Breast epithelium (tissue), 4 donors: ENCODE measurements at places on chromosomes 3 and 15. TPM values are rescaled to one million over a fixed set of nuclear protein-coding genes. Genes with fewer than 3 reads are reported as not detected.

DNA sequence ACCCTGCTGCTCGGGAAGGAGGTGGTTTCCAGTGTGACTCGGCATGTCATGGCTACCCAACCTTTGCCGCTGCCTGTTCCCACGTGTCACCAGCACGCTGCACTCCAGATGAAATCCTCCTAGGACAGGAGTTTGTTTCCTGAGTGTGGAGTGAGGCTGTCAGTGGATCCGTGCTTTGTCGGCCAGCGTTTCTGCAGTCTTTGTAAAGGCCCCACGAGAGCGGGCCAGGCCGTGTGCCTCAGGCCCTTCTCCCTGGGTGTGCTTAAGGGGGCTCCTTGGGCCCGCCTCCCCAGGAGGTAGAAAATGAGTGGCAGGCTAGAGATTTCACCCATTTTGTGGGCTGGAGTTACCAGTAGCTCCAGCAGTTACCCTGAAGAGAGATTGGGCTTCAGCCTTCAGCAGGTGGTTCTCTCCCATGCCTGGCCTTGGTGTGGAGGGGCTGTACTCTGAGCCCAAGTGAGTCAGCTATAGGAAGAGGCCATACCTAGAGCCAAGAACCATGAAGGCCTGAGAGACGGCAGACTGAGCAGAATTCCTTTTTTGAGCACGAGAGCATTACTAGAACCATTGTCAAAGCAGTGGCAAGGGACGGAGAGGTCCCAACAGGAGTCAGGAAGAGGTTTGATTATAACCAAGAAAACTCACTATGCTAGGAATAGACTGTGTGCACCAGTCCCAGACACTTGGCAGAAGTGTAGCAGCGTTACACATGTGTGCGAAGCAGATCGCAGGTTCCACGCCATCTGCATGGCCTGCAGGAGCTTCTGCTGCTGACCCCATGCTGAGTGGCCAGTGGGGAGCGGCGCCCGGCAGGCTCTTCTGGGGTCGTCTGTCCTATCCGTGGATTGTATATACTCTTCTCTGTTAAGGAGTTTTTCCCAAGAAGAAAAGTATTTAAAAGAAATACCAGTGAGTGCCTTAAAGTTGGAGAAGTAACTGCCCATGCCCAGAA lies 14.5 kb downstream of the MAP6D1 start:
- peaks cover 7% of the 10 kb centered on the region for H3K36me3 ChIP-seq
- no peak overlapping the region for H3K4me3 ChIP-seq
- H3K4me1 ChIP-seq, result no peaks in the 10 kb centered on the region
- DNase-seq, result no peak
- no peaks in the 10 kb centered on the region for H3K27me3 ChIP-seq
- no peak overlapping the region for H3K27ac ChIP-seq

DNA sequence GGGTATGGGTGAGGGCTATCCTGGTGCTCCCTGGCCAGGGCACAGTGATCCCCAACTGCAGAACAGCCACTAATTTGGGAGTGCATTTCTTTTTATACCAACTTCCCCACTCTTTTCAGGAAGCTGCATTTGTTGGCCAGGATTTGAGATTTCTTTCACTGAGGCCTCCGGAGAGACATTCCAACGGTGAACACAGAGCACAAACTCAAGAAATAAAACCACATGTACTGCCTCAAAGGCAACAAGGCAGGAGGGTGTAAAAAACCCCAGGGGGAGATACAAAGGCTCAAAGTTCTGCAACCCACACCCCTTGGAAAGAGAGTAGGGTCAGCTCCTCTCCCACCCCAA lies 65.3 kb downstream of the CPN2 start:
- no peaks in the 10 kb centered on the region for H3K4me1 ChIP-seq
- H3K4me3 ChIP-seq, result no peak overlapping the region
- DNase-seq, result no peak
- H3K36me3 ChIP-seq, result no peaks in the 10 kb centered on the region

GRCh38 chr3:25474052-25474451 lies 46.0 kb downstream of the RARB start:
- peaks cover 7% of the 10 kb centered on the region for H3K4me1 ChIP-seq
- H3K27me3 ChIP-seq, result no peaks in the 10 kb centered on the region
- H3K27ac ChIP-seq, result no peak overlapping the region
- no peak overlapping the region for H3K4me3 ChIP-seq
- DNase-seq, result no peak
- no peaks in the 10 kb centered on the region for H3K36me3 ChIP-seq

- H3K4me3 ChIP-seq, result no peak overlapping the region
- H3K4me1 ChIP-seq, result no peaks in the 10 kb centered on the region
- no peaks in the 10 kb centered on the region for H3K36me3 ChIP-seq
- H3K27ac ChIP-seq, result no peak overlapping the region
These were observed 10.6 kb downstream of the ZNF710 start for GRCh38 chr15:90011705-90012104.

DNA sequence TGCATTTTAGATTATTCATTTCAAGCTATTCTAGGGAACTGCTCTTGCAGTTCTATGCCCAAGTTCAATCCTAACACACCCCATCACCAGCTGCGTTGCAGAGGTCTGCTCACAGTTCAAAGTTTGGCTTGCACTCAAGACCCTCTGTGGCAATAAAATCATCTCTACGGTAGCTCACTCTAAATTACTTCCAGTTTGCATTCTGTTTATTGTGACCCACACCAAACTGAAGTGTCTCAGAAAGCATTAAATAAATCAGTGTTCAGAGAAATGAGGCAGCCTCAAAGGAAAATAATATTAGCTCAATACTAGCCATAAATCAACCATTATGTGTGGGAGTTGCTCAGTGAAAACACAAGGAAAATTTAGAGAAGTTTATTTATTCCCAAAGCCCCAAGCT lies 250.3 kb downstream of the MAGI1 start:
- no peaks in the 10 kb centered on the region for H3K36me3 ChIP-seq
- no peak overlapping the region for H3K4me3 ChIP-seq
- H3K27ac ChIP-seq, result no peak overlapping the region
- no peak for DNase-seq
- no peaks in the 10 kb centered on the region for H3K27me3 ChIP-seq

DNA sequence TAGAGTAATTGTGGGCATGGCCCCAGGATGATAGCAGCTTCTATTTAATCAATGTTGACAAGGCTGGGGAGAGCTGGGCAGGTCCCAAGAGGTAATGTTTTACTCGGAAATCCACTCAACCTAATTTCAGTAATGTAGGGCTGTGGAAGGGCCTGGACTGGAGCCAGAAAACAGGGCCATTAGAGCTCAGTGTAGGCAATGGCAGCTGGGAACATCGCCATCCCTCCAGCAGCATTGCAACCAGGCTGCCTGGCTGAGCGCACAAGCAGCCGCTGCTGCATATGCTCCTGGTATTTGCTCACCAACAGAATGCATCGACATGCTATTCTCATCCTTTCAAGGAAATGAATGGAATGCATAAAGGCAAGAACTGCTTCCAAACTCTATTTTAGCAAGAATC lies 90.0 kb downstream of the GAP43 start:
- H3K4me1 ChIP-seq, result no peaks in the 10 kb centered on the region
- H3K36me3 ChIP-seq, result no peaks in the 10 kb centered on the region
- H3K27me3 ChIP-seq, result no peaks in the 10 kb centered on the region
- no peak overlapping the region for H3K27ac ChIP-seq
- no peak for DNase-seq
- H3K4me3 ChIP-seq, result no peak overlapping the region

DNA sequence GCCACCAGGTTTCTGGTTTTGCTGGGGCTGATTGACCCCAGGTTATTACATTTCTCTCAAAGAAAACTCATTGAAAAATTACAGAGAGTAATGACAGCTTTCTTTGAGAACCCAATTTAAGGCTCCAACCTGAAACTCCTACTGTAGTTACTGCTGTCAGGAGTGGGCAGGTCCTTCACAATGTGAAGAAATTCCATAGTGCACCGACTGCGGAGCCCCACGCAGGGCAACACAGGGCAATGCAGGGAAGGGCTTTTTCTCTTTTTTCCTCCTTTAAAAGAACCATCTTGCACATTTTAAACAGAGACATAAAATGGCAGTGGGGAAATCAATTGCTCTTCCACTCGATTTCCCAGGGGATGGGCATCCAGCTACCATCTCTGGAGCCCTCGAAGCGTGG lies 74.3 kb downstream of the NUP210 start:
- no peaks in the 10 kb centered on the region for H3K36me3 ChIP-seq
- no peak for DNase-seq
- H3K4me1 ChIP-seq, result no peaks in the 10 kb centered on the region
- no peak overlapping the region for H3K27ac ChIP-seq
- no peak overlapping the region for H3K4me3 ChIP-seq

- peak; percentile 50 for DNase-seq
- H3K27me3 ChIP-seq, result no peaks in the 10 kb centered on the region
- peak overlapping the region; percentile 61 for H3K27ac ChIP-seq
- no peaks in the 10 kb centered on the region for H3K4me1 ChIP-seq
- no peak overlapping the region for H3K4me3 ChIP-seq
These were observed 333.4 kb downstream of the THSD4 start for GRCh38 chr15:71448688-71449114.

DNA sequence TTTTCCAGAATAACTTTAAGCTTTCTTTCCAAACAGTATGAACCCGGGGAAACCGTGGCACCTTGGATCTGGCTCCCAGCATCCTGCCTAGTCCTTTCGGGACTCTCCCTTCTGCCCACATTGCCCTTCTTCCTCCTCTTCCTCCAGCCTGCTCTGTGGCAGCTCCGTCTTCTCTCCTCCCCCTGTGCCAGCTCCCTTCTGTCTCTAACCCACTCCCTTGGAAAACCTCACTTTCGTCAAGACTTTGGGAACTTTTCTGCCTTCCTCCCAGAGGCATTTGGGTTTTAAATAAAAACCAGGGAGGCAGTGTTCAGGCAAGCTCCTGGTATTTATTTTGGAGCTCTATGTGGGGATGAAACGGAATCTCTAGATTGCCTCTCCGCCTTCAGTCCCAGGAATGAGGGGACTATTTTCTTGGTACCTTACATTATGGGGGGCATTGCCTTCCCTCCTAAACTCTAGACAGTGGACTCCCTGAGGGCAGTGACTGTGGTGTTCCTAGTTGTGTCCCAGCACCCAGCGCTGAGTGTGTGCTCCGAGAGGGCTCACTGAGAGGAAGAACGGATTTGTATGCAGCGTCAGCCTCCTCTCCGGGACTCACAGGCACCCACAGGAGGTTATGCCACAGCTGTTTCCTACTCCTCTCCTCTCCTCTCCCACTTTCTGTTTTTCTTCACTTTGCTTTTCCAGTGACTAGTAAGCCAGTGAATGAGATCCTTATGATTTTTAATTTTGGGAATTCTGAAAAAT lies 105.4 kb upstream of the MRPS22 start:
- DNase-seq, result no peak
- no peak overlapping the region for H3K27ac ChIP-seq
- H3K4me1 ChIP-seq, result no peaks in the 10 kb centered on the region
- no peak overlapping the region for H3K4me3 ChIP-seq

GRCh38 chr3:95751509-95751908 lies 1062.9 kb upstream of the EPHA6 start:
- no peaks in the 10 kb centered on the region for H3K27me3 ChIP-seq
- H3K4me3 ChIP-seq, result no peak overlapping the region
- DNase-seq, result no peak
- H3K27ac ChIP-seq, result no peak overlapping the region
- H3K36me3 ChIP-seq, result no peaks in the 10 kb centered on the region

DNA sequence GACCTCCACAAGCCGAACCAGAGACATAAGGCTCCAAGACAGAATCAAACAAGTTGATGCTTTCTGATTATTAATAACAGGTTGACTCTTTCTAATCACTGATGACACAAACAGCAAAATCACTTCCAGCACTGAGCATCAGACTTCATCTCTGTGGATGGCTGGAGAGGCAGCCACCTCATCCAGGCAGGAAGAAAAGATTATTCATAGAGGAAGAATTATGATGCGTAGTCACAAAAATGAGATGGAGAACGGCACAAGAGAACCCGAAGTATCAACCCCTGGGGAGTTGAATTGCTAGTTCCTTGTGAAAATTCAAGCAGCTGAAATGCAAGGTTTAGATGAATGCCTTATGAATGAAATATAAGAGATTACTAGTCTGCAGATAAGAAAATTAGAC lies 49.9 kb upstream of the LMCD1 start:
- DNase-seq, result no peak
- H3K4me1 ChIP-seq, result no peaks in the 10 kb centered on the region
- H3K4me3 ChIP-seq, result no peak overlapping the region
- H3K36me3 ChIP-seq, result no peaks in the 10 kb centered on the region

DNA sequence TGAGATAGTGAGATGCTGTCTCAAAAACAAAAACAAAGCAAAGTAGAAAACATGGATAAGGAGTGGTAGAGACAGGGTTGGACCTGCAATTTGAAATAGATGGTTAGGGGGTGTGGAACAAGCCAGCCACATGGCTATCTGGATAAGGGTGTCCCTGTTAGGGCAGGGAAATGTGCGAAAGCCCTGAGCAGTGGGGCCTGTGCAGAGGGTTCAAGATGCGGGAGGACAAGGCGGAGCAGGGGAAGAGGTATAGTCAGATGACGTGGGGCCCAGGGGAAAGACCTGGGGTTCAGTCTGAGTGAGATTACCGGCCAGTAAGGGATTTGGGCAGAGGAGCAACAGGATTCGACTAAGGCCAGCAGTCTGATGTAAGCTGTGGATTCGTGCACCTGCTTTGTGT lies 18.4 kb upstream of the NR2E3 start:
- H3K4me3 ChIP-seq, result no peak overlapping the region
- no peak overlapping the region for H3K27ac ChIP-seq
- H3K36me3 ChIP-seq, result no peaks in the 10 kb centered on the region
- DNase-seq, result no peak
- H3K27me3 ChIP-seq, result no peaks in the 10 kb centered on the region
- H3K4me1 ChIP-seq, result no peaks in the 10 kb centered on the region

GRCh38 chr3:194910414-194910984 lies 224.8 kb downstream of the FAM43A start:
- no peak overlapping the region for H3K27ac ChIP-seq
- no peak for DNase-seq
- no peaks in the 10 kb centered on the region for H3K4me1 ChIP-seq
- H3K36me3 ChIP-seq, result no peaks in the 10 kb centered on the region
- H3K27me3 ChIP-seq, result no peaks in the 10 kb centered on the region

DNA sequence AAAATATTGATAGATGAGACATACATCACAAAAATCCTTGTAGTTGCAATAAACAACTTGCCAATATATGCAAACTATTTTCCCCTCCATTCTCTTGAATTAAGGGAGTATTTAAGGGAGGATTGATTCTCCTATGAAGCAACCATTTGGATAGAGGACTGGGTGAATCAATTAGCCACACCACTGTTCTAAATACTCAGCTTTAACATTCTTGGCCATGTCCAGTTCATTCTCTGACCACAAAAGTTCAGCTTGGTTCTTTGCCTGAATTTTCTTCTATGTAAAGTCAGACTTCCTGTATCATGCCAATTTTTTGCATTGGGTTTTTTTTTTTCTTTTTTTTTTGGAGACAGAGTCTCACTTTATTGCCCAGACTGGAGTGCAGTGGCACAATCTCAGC lies 15.8 kb upstream of the SEC11A start:
- no peaks in the 10 kb centered on the region for H3K27me3 ChIP-seq
- H3K36me3 ChIP-seq, result no peaks in the 10 kb centered on the region
- H3K27ac ChIP-seq, result no peak overlapping the region
- H3K4me1 ChIP-seq, result no peaks in the 10 kb centered on the region

GRCh38 chr3:39870706-39871105 lies 61.3 kb downstream of the MYRIP start:
- no peak overlapping the region for H3K27ac ChIP-seq
- H3K27me3 ChIP-seq, result no peaks in the 10 kb centered on the region
- no peaks in the 10 kb centered on the region for H3K4me1 ChIP-seq
- H3K4me3 ChIP-seq, result no peak overlapping the region
- no peaks in the 10 kb centered on the region for H3K36me3 ChIP-seq
- no peak for DNase-seq

GRCh38 chr15:77773903-77774302 lies 141.2 kb upstream of the LINGO1 start:
- H3K27me3 ChIP-seq, result no peaks in the 10 kb centered on the region
- H3K4me1 ChIP-seq, result no peaks in the 10 kb centered on the region
- no peak for DNase-seq
- no peaks in the 10 kb centered on the region for H3K36me3 ChIP-seq

The CD200R1L gene
- not detected for total RNA-seq

The CSTA gene
- total RNA-seq, result 40.3 TPM

The CP gene
- 30.2 TPM for total RNA-seq

The STAB1 gene
- total RNA-seq, result 47.7 TPM
